ENCODE measurements at places on chromosomes 1 and 21.

DNA sequence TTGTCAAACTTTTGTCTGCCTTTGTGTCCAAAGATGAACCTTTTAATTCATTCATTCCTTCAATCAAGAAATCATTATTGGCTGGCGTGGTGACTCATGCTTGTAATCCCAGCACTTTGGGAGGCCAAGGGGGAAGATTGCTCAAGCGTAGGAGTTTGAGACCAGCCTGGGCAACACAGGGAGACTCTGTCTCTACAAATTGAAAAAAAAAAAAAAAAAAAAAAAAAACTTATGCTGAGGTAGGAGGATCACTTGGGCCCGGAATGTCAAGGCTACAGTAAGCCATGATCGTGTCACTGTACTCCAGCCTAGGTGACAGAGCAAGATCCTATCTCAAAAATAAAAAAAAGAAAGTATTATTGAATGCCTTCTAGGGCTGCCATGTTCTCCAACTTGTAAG lies 51.3 kb upstream of the CXADR start:
- DNase-seq: no peak

- DNase-seq: peak; percentile 84
Measured at GRCh38 chr1:24705260-24706073, 39.8 kb upstream of the CLIC4 start.

DNA sequence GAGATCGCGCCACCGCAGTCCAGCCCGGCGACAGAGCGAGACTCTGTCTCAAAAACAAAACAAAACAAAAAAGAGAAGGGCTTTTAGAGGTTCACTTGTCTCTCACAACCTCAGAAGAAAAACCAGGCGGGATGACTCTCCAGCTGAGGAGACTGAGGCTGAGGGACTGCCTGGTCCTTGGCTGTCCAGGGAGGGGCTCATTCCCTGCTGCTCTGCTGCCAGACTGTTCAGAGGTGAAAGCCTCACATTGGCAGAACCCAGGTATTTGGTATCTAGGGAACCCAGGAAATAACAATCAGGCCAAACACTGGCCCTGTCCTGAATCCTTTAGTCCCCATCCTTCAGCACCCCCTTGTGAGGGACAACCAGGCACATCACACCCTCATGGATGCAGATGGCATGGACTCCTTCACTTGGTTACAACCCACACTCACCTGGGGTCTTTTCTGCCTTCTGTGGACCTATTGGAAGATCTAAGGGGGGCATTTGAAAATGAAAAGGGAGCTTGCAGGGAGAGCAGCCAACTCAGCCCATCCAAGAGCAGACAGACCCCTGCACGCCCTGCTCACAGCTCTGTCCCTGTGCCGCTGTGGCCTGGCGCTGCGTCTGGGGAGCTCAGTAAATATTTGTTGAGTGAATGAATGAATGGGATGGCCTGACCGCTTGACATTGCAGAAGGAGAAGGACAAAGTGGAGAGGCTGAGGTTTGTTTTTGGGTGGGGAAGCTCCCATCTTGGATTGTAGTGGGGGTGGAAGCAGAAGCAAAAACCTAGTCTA lies 33.4 kb downstream of the CD247 start:
- no peak for DNase-seq

DNA sequence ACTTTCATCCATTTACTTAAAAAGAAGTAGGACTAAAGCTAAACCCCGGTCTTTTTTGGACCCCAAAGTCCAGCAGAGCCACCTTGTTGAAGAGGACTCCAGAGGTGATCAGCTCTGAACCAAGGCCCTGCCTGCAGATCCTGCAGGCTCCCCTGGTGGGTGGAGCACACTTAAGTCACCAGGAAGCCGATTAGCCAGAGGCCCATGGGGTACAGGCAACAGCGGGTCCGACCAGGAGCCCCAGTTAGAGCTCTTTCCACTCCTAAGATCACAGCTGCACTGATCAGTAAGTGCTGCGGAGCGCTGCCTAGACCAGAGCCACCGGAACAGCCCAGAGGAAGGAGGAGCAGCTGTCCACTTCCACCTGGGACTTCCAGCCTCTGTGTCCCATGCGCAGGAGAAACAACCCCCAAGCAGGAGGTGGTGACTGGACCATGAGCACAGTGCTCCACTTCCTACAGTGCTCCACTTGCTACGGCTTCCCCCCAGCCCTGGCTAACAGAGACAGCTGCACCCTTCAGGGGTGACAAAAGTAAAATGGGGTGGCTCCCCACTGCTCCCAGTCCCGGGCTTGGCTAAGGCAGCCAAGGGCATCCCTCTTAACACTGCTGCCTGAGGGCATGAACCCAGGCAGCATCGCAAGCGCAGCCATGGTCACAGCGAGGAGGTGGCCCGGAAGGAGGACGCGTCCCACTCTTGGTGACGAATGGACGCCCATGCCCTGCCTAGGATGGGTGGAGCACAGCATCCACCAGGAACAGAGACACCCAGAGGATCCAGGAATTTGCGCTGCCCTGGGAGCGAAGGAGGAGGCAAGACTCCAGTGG lies 58.0 kb downstream of the NPHP4 start:
- DNase-seq: no peak

- no peak for DNase-seq
Measured at GRCh38 chr1:236389253-236389652, 4.8 kb upstream of the EDARADD start.

- no peak for DNase-seq
Measured at GRCh38 chr1:225412321-225412720, 15.5 kb downstream of the LBR start.

Data from amygdala (tissue), 56 donors.